ENCODE measurements at places on chromosomes 7 and 10.

GRCh38 chr7:155570171-155570958 is 24.0 kb upstream of the CNPY1 start:
- no peaks in the 10 kb centered on the region for H3K36me3 ChIP-seq
- H3K4me1 ChIP-seq = no peaks in the 10 kb centered on the region
- peaks cover 13% of the 10 kb centered on the region for H3K27me3 ChIP-seq
- H3K27ac ChIP-seq = no peak overlapping the region
- DNase-seq = no peak

GRCh38 chr7:36657036-36657660 is 67.1 kb downstream of the AOAH start:
- H3K4me3 ChIP-seq = no peak overlapping the region
- no peaks in the 10 kb centered on the region for H3K36me3 ChIP-seq

- DNase-seq = no peak
- H3K4me1 ChIP-seq = peaks cover 14% of the 10 kb centered on the region
- H3K27me3 ChIP-seq = no peaks in the 10 kb centered on the region
- no peak overlapping the region for H3K4me3 ChIP-seq
- H3K27ac ChIP-seq = no peak overlapping the region
- no peaks in the 10 kb centered on the region for H3K36me3 ChIP-seq
Measured at GRCh38 chr7:132509643-132510042, 66.6 kb downstream of the PLXNA4 start.

DNA sequence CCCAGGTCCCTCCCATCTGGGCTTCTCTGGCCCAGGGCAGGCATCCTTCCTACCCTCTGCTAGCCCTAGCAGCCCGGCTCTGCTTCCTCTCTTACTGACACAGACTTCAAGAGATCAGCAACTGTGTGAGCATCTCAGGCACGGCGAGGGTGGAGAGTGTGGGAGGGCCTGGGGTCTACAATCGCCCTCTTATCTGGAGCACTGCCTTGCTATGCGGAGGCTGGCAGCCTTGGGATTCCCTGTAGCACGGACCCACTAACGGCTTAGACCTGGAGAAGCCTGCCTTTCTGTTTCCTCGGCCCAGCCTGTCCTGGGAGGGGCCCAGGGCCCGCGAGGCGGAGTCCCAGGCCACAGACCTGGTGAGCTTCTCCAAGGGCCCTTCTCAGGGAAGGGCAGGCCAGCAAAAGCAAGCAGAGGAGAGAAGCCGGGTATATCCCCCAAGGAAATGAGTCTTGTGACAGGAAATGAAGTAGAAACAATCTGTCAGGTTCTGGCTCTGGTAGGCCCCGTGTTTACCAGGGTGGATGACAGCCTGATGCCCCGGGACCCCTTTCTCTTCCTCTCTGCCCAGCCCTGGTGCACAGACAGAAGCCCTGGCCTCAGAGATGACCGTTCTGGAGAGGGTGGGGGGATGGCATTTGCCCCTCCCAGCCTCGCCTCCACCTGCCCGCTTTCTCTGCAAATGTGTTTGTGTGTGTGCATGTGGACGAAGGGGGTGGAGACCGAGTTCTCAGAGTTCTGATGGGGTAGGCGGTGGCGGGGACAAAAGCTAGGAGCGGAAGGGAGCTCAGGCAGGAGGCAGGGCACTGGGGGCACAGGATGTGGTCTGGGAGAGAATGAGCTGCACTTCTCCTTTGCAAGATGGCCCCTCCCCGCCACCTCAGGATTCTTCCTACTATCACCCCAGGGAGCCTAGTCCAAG is 2.5 kb downstream of the LRCH4 start:
- H3K27ac ChIP-seq = peak overlapping the region; percentile 31
- DNase-seq = peak; percentile 53
- peaks cover 4% of the 10 kb centered on the region for H3K36me3 ChIP-seq

- H3K4me1 ChIP-seq = no peaks in the 10 kb centered on the region
- no peak overlapping the region for H3K4me3 ChIP-seq
- DNase-seq = no peak
- H3K36me3 ChIP-seq = no peaks in the 10 kb centered on the region
- no peaks in the 10 kb centered on the region for H3K27me3 ChIP-seq
Measured at GRCh38 chr10:21449288-21449966, 76.1 kb downstream of the SKIDA1 start.

DNA sequence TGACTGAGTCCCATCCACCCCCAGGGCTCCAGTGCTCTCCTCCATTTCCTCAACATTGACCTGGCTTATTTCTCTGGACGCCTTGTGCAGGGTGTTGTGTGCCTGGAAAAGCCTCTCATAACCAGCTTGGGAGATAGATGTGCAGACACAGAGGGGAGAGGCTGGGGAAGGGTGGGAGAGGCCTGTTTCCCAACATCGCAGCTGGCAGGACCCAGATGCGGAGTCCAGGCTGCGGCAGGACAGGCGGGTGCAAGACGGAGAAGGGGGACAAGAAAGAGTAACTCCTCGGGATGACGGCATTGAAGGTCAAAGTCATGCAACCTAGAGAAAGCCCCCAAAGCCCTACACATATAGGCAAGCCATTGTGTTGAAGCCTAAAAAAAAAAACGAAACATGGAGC is 54.1 kb upstream of the ANTXRL start:
- H3K4me1 ChIP-seq = no peaks in the 10 kb centered on the region
- DNase-seq = no peak
- no peak overlapping the region for H3K4me3 ChIP-seq
- no peaks in the 10 kb centered on the region for H3K27me3 ChIP-seq
- H3K27ac ChIP-seq = no peak overlapping the region

GRCh38 chr7:1631678-1632077 is 38.4 kb upstream of the ELFN1 start:
- no peaks in the 10 kb centered on the region for H3K36me3 ChIP-seq
- no peak overlapping the region for H3K27ac ChIP-seq
- no peaks in the 10 kb centered on the region for H3K4me1 ChIP-seq

DNA sequence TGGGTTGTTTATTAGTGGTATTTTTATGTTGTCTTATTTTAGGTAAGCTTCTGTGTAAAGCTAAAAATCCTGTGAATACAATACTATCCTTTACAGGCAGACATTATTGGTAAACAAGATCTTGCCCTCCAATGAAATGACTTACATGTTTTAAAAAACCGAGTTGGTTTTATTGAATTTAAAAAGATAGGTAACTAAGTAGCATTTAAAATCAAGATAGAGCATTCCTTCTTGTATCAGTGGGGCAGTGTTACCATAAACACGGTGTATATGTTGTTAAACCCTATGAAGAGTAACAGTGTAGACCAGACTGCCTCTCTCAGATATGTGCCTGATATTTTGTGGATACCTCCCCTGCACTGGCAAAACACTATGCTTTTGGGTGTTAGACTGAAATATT is 81.0 kb downstream of the SNX10 start:
- no peaks in the 10 kb centered on the region for H3K36me3 ChIP-seq
- H3K4me3 ChIP-seq = no peak overlapping the region
- DNase-seq = no peak
- H3K27ac ChIP-seq = no peak overlapping the region

GRCh38 chr10:130994191-130994590 is 317.3 kb downstream of the TCERG1L start:
- peaks cover 12% of the 10 kb centered on the region for H3K27me3 ChIP-seq
- H3K4me1 ChIP-seq = no peaks in the 10 kb centered on the region
- no peaks in the 10 kb centered on the region for H3K36me3 ChIP-seq
- no peak overlapping the region for H3K27ac ChIP-seq
